Renal pelvis (tissue), 12 donors: ENCODE measurements at places on chromosomes 7 and 10.

DNA sequence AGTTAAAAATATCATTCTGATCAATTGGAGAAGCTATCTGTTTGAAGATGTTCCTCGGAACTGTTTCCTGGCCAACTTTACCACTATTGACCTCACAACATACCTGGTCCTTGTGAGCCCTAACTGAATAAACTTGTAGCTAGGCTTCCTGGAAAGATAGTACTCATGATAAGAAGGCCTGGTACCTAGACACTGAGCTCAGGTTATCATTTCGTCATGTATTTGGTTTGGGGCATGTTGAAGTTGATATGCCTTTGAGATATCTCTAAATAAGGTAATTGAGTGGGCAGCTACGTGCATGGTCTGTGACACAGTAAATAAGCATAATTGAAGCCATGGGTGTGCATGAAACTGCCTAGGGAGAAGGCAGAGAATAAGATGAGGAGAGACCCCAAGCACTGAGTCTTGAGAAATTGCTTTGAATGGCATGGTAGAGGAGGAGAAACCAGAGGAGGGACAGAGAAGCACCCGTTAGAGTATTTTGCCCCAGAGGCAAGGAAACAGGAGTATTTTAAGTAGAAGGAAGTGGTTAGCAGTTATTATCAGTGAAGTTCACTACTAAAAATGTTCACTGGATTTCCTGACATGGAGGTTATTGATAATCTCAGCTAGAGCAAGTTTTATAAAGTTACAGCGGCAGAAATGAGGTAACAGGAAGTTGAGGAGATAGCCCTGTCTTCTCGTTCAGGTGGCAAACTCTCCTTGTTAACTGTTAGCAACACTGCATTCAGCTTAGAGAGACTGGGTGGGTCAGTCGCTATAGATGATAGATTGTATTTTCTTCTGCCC lies 55.6 kb downstream of the CC2D2B start:
- no peak for DNase-seq

DNA sequence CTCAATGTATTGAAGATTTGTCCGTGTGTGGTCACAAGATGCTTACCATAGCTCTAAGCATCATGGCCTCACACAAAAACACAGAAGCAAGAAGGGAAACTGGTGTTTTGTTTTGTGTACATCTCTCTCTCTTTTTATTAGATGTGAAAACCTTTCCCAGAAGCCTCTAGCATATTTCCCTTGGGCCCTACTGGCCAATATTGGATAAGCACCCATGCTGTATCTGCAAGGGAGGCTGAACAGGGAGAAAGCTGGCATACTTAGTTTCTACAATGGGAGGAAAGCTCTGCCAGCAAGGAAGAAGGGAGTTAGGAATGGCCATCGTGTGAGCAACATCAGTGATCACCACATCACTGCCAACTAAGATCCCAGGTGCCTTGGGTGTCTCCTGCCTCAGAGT lies 9.6 kb upstream of the NAMPT start:
- no peak for DNase-seq

- no peak for DNase-seq
Observed at GRCh38 chr7:116876664-116877442, 14.5 kb downstream of the CAPZA2 start.

DNA sequence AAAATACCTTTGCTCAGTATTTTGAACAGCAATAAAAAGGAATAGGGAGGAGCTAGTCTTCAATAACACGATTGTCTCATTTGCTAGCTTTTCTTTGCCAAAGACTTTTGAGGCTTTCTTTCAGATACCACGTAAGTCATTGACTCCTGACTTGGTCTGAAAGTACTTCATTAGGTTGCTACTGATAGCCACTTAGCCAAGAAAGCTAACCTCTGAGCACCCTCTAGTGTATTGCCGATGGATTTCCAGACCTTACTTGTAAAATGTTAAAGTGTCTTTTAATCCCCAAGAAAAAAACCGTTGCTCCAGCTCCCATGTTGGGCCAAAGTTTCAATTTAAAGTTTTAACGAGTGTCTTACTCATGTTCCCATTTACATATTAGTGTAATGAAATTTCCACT lies 63.4 kb upstream of the STRIP2 start:
- DNase-seq = no peak

GRCh38 chr10:118730756-118731456 lies 23.9 kb downstream of the CACUL1 start:
- no peak for DNase-seq

GRCh38 chr7:2388637-2388954 lies 14.8 kb upstream of the CHST12 start:
- DNase-seq = no peak

DNA sequence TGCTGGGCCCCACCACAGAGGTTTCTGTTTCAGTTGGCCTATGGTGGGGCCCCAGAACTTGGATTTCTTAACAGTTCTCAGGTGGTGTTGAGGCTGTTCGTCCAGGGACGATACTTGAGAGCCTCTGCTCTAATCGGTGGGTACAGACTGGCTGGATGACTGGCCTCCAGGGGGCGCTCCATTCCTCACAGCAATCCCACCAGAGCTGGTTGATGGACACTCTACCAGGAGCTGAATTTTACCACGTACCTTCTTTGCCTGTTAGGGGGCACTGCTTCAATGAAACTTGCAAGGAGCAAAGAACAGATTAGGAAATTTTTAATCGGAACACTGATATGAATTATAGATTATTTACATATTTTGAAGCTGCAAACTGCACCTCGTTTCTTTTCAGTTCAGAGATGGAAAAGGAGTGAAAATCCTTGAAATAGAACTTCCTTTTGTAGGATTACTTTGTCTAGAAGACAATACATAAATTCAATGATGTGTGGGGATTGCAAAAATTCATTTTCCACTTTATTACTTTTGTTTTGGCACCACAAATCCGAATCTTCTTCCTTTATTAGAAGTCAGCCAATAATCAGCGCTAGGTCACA lies 44.8 kb downstream of the KBTBD2 start:
- peak; percentile 65 for DNase-seq

- DNase-seq = no peak
Observed at GRCh38 chr10:122264436-122264835, 6.7 kb upstream of the BTBD16 start.
